Stromal cell of bone marrow (primary cell): ENCODE measurements at places on chromosomes 4 and X.

GRCh38 chrX:2967998-2968909, 38.1 kb upstream of the ARSH start:
- peak; percentile 19 for DNase-seq

- no peak for DNase-seq
Measured at GRCh38 chr4:3605491-3605890, 73.3 kb upstream of the LRPAP1 start.

- DNase-seq: no peak
Measured at GRCh38 chr4:98515470-98515809, 143.0 kb downstream of the TSPAN5 start.

DNA sequence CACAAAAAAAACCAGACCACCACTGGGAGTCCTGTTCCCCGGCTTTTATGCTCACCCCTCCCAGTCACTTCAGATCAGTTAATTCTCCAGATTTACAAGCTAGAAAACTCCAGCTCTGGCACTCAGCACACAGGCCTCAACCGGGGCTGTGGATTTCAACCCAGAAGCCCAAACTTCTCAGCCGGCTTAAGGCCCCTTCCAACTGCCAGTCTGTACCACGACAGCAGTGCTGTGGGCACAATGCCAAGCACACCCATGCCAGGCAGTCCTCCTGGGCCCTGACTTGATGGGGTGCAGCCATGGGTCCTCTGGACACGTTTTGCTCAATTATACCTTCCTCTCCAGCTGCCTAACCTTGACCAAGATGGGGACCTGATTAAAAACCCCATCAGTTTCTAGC, 12.2 kb downstream of the SOD3 start:
- no peak for DNase-seq

DNA sequence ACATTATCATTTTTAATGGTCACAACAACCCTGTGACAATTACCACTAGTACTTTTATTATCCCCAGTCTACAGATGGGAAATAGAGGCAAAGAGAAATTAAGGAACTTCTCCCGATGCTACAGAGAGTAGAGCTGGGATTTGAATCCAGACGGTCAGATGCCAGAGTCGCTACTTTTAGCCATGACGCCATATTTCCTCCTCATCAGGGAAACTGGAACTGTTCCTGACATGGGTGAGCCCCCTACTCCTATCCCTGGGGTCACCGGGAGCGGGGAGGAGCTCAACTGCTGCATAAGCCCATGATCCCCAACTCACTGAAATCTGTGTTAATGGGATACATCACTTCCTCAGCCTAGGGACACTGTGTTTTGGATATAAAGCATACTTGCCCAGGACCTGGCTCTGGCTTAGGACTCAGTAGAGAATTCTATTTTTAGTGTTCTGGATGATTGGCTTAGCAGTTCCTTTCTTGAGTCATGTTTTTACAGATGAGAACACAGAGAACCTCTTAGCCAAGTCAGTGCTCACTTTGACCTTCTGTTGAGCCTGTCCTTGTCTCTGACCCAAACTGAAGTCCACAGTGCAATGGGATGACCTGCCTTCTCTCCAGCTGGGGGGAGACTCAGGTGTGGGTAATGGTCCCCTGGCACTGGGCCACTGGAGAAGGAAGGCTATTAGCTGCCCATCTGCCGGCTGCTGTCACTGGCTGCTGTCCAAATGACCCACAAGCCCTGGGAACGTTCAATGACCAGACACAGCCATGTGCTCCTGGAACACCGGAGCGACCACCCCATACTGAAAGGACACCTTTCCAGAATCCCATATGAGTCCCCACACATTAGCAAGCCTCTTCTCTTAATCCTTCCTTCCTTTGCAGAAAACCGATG, 90.8 kb upstream of the SHISA3 start:
- no peak for DNase-seq

GRCh38 chrX:22041907-22042530, 9.9 kb downstream of the PHEX start:
- DNase-seq: no peak

GRCh38 chr4:71907782-71908181, 123.9 kb upstream of the GC start:
- no peak for DNase-seq

GRCh38 chr4:17702641-17703040, 78.8 kb downstream of the FAM184B start:
- no peak for DNase-seq

DNA sequence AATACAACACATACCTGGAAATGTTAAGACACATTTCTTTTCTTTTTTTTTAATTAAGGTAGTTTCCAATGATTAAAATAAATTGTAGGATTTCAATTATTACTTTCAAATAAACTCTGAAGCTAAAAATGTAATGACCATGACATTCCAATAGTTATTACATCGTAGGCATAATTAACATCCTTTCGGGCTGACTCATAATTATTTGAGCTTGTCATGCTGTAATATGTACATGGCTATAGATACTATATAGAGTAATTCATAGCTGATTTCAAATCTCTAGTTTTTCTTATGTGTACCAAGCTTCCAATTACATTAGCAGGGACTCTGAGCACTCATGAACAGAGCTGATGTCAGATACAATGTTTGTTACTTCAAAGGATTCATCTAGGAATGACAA, 125.7 kb upstream of the GABRG1 start:
- no peak for DNase-seq

- no peak for DNase-seq
Measured at GRCh38 chrX:42079968-42080367, 156.6 kb upstream of the CASK start.

GRCh38 chr4:83605744-83606172, 69.8 kb downstream of the GPAT3 start:
- no peak for DNase-seq

GRCh38 chrX:132505116-132505515, 16.3 kb upstream of the MBNL3 start:
- peak; percentile 25 for DNase-seq

GRCh38 chrX:318068-318738, 393 bp downstream of the GTPBP6 start:
- DNase-seq: peak; percentile 98
